ENCODE measurements at places on chromosomes 6 and 20. TPM values are rescaled to one million over a fixed set of nuclear protein-coding genes. Genes with fewer than 3 reads are reported as not detected.

DNA sequence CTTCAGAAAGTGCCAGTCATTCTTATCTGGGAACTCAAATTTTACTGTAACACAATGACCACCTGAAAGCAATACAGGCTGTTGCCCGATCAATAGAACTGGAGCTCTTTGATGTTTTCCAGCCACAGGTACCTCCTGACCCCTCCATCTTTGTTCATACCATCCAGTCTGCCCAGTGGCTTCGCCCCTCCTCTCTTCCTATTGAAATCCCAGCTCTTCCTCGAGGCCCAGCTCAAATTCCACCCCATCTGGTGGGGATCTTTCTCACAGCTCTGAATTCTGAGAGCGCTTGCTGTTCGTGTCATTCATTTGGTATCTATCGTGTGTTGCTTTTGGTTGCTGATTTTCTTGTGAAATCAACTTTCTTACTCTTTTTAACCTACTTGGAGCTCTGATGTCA, 87.9 kb upstream of the CNKSR3 start:
- no peak for DNase-seq

The DCDC2 gene
- polyA plus RNA-seq: 133 TPM

The GRM1 gene
- 0.23 TPM for polyA plus RNA-seq

DNA sequence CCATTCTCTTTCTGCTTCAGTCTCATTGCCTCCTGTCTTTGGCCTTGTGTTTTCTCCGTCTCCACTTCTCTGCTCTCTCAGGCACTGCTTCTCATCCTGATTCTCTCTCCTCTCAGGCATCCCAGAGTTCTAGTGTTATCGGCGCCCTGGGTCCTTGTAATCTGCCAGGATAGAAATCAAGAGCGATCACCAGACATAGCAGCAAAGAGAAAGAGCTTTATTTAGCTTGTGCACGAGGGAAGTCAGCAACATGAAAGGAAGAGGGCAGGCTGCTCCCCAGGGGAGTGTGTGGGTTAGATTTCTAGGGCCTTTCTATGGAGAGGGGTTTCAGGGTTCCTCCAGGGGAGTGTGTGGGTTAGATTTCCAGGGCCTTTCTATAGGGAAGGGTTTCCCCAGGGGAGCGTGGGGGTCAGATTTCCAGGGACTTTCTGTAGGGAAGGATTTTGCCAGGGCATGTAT, 32.5 kb downstream of the SUN5 start:
- DNase-seq: no peak

DNA sequence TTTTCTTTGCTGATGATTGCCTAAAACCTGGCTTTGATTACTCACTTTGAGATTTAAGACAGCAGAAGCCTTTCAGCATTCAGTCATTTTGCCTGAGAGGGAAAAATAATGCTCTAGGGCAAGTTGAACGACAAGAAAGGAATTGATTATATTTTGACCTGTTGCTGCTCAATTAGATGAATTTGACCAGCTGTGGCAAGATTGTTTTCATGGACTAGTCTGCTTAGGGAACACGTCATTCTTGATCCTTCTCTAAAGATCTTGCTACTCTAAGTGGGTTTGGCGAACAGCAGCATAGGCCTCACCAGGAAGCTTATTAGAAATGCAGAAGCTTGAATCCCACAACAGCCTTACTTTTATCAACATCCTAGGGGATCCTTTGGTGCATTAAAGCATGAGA, 59.7 kb upstream of the PHACTR1 start:
- no peak for DNase-seq

DNA sequence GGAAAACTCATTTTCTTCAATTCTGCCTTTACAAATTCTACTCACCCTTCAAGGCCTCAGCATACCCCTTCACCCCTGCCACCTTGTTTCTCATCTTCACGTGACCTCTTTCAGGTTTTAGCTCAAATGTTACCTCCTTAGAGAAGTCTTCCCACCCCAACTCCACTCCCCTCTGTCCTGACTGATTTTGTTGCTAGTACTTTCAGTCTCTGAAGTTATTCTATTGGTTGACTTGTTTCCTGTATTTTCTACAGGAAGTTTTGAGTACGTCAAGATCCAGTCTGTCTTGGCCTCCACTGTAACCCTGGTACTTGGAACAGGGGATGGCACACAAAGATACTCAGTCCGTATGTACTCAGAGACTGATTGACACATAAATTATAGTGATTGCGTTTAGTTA, 296.1 kb downstream of the DHX35 start:
- no peak for DNase-seq

- no peak for DNase-seq
These were observed 16.2 kb downstream of the TREML2 start for GRCh38 chr6:41184761-41185160.

DNA sequence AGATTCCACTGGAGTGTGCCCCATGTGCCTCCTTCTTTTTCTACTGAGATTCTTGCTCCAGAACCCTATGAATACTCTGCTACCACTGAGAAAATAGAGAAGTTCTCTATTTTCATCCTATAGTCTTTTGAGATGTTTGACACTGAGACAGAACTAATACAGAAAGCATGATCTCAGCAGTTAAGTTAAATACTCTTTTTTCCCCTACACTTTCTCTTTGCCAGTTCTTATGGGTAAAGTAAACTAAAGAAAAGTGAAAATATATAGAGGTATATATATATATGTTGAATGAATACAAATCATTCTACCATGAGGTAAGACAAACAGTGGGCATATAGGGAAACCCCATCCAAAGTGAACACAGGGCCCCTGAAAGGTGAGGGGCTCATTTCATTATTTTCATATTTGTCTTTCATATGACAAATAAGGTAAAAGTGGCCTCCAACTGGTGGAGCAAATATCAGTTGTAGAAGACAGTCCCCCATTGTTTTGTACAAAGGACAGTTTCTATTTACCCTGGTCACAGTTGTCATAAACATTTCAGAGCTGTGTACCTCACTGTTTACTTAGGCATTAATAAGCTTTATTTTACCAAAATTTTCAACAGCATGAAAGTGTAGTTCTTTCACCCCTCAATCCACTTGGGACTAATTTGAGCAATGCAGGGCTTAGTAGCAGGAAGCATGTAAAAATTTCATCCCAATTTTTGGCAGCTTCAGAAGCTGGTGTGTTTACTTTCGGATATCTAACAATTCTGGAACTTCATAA, 188.3 kb upstream of the MARCKS start:
- no peak for DNase-seq

DNA sequence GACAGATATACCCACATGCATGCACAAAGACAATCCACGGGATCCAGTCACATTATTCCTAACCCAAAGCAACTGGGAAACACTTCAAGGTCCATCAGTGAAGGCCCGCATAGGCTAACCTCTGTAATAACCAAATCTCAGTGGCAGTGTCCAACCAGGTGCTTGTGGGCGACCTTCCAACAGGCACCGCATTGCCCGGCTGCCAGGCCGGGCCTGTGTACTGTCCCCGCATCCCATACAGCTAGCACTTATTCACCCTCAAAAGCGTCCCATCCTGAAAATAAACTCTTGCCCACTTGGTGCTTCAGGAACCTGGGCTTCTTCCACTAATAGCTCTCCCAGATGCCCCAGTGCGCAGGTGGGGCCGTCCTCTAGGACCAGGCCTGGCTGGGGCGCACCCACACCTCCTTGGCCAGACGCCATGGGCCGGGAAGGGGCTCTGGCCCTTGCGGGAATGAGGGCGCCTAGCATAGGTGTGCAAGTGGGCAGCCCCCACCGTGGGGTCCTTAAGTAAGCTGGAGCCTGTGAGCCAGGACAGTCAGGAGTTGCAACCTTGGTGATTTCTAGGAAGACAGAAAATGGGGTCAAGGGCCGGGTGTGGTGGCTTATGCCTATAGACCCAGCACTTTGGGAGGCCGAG, 1.1 kb upstream of the ENTPD6 start:
- no peak for DNase-seq

The SLC22A3 gene
- polyA plus RNA-seq: 3.9 TPM

DNA sequence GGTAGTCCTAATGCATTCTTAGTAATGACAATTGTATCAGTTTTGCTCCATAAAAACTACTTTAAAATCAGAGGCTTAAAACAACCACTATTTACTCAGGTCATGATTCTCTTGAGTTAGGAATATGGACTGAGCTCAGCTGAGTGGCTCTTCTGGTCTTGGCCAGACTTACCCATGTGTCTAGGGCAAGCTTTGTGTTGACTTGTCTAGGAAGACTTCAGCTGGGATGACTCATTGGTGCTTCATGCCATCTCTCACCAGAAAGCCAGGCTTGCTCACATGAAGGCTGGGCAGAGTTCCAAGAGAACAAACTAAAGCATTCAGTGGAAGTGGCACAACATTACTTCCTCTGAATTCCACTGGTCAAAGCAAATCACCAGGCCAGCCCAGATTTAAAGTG, 155.3 kb downstream of the DHX35 start:
- no peak for DNase-seq

GRCh38 chr6:126312013-126312665, 27.8 kb upstream of the CENPW start:
- no peak for DNase-seq

DNA sequence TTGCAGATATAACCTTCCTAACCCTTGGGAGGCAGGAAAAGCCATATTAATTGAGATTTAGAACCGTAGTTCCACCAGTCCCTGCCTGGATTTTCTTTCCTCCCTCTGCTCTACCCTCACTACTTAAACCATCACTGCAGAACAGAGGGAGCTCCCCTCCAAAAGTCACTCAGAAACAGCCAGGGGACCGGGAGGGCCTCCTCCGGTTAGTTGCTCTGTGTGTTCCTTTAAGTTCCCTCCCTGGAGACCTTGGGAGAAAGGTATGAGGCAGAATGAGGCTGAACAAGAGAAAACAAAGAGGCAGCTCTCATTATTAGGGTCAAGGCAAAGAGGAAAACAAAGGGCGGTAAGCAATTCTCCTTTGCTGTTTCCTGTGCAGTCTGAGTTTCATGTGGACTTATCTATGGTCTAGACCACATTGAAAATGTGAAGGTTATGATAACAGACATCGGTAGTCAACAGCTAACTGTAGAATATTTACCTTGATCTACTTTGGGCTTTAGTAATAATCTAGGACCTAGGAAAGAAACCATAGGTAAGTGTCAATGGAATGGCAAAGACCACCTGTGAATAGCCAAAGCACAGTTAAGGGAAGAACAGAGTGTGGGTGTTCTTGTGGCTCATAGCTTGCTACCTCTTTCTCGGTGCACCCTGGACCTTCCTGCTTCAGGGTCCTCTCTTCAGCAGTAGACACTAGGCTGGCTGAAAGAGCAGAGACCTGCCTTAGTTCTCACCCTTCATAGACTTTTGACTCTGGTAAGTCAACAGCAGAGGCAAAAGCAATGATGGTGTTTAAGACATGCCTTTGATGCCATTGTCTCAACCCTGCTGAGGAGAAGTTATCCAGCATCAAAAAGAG, 250.9 kb upstream of the CITED2 start:
- no peak for DNase-seq

GRCh38 chr6:5334341-5334740, 73.0 kb downstream of the FARS2 start:
- no peak for DNase-seq

The TAAR8 gene
- not detected for polyA plus RNA-seq

- no peak for DNase-seq
These were observed 62.3 kb downstream of the TRAM2 start for GRCh38 chr6:52514514-52514913.

The LRRN4 gene
- 5.5 TPM for polyA plus RNA-seq

DNA sequence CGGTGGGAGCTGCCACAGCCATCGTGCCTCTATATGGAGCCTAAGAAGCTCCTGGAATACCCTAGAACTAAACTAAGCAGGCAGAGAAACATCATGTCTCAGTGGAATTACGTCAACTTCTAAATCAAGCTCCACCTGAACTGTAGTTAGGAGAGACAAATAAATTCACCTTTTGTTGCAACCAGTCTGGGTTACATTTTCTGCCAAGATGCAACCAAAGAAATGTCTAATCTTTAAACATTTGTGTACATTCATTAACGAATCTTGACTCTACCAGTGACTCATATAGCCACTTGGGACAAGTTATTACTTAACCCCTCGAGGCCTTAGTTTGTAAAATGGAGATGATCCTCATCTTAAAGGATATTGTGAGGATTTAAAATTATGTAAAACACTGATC, 8.9 kb downstream of the PTPRK start:
- no peak for DNase-seq

DNA sequence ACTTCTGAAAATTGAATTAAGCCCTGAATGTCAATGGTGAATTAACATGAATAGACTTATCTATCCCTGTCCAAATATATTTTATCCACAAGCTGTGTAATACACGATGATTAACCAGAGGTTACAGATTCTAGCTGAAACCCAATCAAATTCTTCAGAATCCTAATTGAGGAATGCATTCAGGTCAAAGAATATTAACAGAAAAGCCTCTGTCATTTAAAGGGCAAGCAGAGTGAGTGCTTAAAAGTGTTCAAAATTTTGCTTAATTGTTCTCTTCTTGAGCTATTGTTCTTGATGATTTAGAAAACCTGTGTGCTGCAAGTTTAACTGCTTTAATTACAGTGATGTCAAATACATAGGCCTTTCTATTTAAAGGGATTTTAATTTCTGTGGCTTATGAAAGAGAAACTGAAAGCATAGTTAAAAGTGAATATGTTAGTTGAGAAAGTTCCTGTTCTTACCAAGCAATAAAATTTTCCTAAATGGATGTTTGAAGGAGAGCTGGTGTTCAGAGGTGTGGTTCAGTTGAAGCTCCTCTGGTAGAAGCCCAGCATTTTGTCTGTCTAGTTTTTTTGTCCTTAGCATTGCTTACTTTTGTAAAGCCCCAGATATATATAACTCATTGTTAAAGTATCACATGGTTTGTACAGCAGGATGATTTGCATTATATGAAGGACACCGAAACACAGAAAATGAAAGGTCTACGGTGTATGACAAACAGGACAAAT, 466.3 kb upstream of the PLCB4 start:
- DNase-seq: no peak

GRCh38 chr6:138765896-138766655, 7.5 kb upstream of the CCDC28A start:
- no peak for DNase-seq

The HLA-DQB2 gene
- 0.87 TPM for polyA plus RNA-seq

GRCh38 chr6:5547556-5547955, 286.2 kb downstream of the FARS2 start:
- DNase-seq: no peak

DNA sequence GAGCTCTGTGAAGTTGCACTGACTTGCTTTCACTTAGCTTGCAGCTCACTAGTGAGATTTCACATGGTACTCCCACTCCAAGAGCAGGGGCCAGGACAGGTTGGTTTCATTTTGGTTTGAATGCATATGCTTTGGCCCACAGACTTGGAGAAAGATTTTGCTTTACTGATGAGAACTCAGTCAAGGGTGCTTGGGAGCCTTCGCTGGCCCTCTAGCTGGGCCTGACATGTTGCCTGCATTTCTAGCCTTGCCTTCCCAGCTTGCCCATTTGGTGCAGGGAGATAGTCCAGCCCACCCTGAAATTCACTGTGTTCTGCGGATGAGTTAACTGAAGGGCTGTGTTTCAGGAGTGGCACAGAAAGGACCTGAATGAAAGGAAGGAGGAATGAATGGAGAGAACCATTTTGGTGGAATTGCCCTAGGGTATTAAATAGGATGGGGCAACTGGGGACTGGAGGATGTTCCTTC, 1.9 kb downstream of the SGK1 start:
- no peak for DNase-seq

The SRSF12 gene
- polyA plus RNA-seq: 14.9 TPM
